ENCODE measurements at places on chromosomes 12 and 14. TPM values are rescaled to one million over a fixed set of nuclear protein-coding genes. Genes with fewer than 3 reads are reported as not detected.

Gene IL23A
- 0.20 TPM for total RNA-seq

Gene SYNE3
- 58.1 TPM for total RNA-seq

Gene KLRB1
- total RNA-seq: not detected

Gene ADAM21
- total RNA-seq: 0.39 TPM
